ENCODE measurements at places on chromosomes 4 and X.

- peaks cover 95% of the 10 kb centered on the region for H3K27me3 ChIP-seq
- H3K36me3 ChIP-seq = no peaks in the 10 kb centered on the region
- no peak overlapping the region for H3K4me3 ChIP-seq
Measured at GRCh38 chr4:8861576-8862295, 9.9 kb downstream of the HMX1 start.

DNA sequence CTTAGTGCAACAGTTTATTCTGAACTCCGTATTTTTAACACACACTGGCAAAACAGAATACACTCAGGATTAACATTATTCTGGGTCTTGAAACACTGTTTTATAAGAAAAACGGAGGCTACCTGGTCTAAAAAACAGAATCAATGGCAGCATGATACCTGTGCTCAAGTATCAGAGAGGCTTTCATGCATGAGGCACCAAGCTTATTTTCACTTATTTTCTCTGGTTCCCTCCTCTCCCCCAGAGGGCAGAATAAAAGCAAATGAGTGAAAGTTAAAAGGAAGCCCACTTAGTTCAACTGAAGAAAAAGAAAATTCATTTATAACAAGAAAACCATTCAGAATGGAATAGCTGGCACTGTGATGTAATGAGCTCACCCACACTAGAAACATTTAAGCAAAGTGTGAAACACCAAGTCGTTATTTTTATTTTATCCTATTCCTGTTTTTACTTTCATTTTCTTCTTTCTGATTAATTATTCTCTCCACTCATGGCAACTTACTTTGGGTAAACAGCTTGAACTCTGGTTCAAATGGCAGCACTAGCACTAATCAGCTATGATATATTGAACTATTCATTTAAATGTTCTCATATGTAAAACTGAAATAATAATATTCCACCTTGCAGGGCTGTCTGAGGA is 211.8 kb downstream of the PPP3CA start:
- no peaks in the 10 kb centered on the region for H3K27me3 ChIP-seq
- DNase-seq = no peak
- no peak overlapping the region for H3K4me3 ChIP-seq
- no peak overlapping the region for H3K27ac ChIP-seq
- peaks cover 7% of the 10 kb centered on the region for H3K36me3 ChIP-seq
- H3K4me1 ChIP-seq = peaks cover 4% of the 10 kb centered on the region

- peaks cover 32% of the 10 kb centered on the region for H3K4me1 ChIP-seq
- peaks cover 31% of the 10 kb centered on the region for H3K27me3 ChIP-seq
- H3K36me3 ChIP-seq = no peaks in the 10 kb centered on the region
- no peak overlapping the region for H3K27ac ChIP-seq
- no peak for DNase-seq
Measured at GRCh38 chr4:105148356-105148755, 1.7 kb downstream of the TET2 start.

DNA sequence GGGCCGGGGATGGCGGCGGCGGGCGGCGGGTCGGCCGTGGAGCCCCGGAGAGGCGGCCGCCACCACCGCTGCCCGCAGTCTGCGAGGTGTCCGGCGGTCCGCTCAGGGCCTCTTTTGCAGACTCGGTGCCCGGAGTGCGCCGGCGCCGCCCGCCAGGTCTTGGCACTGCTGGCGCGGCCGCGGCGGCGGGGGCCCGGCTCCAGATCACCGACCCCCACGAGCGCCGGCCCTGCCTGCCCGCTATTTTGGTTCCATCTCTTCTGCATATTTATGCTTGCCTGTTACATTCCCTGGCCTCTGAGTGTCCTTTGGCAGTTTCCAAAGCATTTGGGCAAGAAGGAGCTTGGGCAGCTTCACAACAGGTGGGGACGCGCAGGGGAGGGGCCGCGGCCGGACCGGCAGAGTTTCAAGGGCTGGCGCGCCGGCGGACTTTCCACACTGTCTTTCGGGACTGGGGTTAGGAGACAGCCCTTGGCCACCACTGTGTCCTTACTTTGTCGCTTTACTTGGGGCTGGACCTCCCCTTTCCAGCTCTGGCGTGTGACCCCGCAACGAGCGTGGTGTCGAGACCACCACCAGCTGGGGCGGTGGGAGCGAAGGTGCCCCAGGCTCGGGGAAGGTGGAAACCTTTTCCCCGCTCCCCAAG is 668 bp upstream of the TAPT1 start:
- DNase-seq = peak; percentile 42
- peak overlapping the region; percentile 97 for H3K4me3 ChIP-seq
- H3K27ac ChIP-seq = peak overlapping the region; percentile 99
- H3K36me3 ChIP-seq = no peaks in the 10 kb centered on the region
- H3K4me1 ChIP-seq = peaks cover 44% of the 10 kb centered on the region
- H3K27me3 ChIP-seq = no peaks in the 10 kb centered on the region

GRCh38 chr4:31104577-31104976 is 384.4 kb downstream of the PCDH7 start:
- peaks cover 7% of the 10 kb centered on the region for H3K4me1 ChIP-seq
- no peak overlapping the region for H3K4me3 ChIP-seq
- DNase-seq = no peak
- no peaks in the 10 kb centered on the region for H3K27me3 ChIP-seq
- no peaks in the 10 kb centered on the region for H3K36me3 ChIP-seq
